ENCODE measurements at places on chromosomes 13 and 19. TPM values are rescaled to one million over a fixed set of nuclear protein-coding genes. Genes with fewer than 3 reads are reported as not detected.

- no peak for DNase-seq
Observed at GRCh38 chr13:113273851-113274590, 23.0 kb upstream of the LAMP1 start.

GRCh38 chr13:53038993-53039392 lies 10.4 kb downstream of the OLFM4 start:
- no peak for DNase-seq

The IGFL1 gene
- total RNA-seq = not detected

The NAPSA gene
- 5.4 TPM for total RNA-seq

DNA sequence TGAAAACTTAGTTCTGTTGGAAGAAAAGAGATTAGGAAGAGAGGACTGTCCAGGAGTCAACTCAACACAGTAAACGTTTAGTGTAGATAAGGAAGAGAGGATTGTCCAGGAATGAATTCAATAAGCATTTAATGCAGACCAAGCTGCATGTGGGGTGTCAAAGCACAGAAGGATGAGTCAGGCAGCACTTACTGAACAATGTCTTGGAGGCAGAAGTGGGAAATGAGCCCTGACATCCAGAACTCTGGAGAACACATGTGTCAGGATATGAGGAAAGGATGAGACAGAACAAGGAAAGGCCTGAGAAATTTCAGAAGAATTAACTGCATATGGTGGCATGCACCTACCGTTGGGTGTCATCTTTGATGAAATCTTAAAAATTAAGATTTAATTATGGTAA lies 429.2 kb upstream of the HTR2A start:
- DNase-seq = no peak

The CD33 gene
- total RNA-seq = 10.6 TPM

The CPB2 gene
- not detected for total RNA-seq

- no peak for DNase-seq
Observed at GRCh38 chr13:94196413-94196812, 283.1 kb downstream of the DCT start.

The FCAR gene
- total RNA-seq = 0.19 TPM

DNA sequence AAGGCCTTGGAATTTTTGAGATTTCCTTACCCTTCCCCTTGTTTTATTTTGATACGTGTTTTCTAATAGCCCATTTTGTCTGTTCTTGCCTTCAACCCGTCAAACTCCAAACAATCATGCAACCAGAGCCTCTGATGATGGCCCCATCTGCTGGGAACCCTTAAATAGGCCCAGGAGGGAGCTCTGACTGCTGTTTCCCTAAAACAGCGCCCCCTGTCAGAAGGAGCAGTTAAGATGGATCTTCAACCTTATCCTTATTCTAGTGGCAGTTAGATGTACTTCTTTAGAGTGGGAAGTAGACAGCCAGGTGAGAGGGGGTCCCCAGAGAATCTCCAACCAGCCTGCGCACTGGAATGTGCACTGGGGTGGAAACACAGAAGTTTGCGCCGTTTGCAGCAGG lies 1031.0 kb upstream of the PCDH9 start:
- no peak for DNase-seq

DNA sequence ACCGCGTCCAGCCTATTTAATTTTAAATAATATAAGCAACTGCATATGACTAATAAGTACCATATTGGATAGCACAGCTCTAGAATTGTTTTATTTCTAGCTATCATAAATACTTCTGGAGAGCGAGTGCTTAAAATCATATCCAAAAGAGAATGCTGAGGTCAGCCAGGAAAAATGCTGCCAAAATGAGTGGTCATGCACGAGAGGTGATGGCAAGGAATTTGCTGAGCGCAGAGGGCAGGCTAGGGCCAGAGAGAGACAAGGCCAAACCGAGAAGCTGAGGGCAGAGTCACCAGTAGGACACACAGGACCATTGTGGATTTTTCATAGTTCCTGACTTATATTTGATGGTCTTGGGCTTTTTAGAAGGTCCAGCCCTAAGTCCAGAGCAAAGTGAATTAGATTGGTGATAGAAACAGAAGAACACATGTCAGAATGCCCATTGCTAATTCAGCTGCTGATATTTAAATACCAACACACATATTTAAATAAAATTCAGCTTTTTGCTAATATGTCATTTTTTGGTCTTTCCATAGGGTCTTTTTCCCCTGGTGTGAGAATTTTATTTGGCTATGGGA lies 33.6 kb upstream of the UBL3 start:
- DNase-seq = no peak

DNA sequence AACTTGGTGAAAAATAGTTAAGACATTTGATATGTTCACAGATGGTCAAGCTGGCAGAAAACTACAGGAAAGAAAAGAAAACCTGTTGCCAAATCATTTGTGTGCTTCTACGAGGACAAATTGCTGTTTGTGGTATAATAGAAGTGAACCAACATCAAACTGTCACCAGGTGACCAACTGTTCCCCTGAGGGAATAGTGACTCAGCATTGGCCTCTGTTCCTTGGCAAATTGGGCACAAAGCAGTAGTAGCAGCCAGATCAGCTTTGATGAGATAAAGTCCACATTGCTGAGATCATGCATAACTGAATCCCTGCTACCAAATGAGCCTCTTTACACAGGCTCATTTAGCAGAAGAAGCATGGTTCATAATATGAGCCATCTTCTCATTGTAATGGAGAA lies 103.5 kb downstream of the POSTN start:
- DNase-seq = no peak

The IQCN gene
- 5.0 TPM for total RNA-seq

The SIGLEC9 gene
- total RNA-seq = 1.3 TPM

GRCh38 chr13:29022410-29022809 lies 202.3 kb downstream of the MTUS2 start:
- DNase-seq = no peak

DNA sequence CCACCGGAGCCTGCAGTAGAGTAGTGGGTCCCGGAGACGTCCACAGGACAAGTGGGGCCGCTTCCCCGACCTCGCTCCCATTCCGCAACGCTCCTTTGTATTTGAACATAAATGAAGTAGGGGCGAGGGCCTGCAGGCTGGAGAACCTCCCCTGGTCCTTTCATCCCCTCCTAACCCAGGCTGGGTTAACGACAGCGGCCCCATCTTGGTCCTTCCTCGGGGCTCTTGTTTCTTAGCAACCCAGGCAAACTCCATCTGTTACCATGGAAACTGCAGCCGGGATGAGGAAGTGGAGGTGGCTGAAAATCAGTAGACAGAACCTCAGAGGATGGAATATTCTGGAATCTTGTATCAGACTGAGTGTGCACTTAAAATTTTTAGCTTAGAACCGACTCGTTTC lies 132.6 kb upstream of the USP29 start:
- DNase-seq = no peak

GRCh38 chr19:39413272-39413910 lies 922 bp downstream of the PLEKHG2 start:
- no peak for DNase-seq

All from activated naive CD8-positive, alpha-beta T cell treated with anti-CD3 and anti-CD28 coated beads, Interleukin-2, amount 10 ng/mL, durations not matched to agents 7 days and 5 days (primary cell).